Myocyte (in vitro differentiated cells): ENCODE measurements at places on chromosomes 16 and 17. TPM values are rescaled to one million over a fixed set of nuclear protein-coding genes. Genes with fewer than 3 reads are reported as not detected.

SLC9A5 gene
- total RNA-seq, result 0.94 and 1.2 TPM in 2 replicates

ABCA9 gene
- total RNA-seq, result 0.68 TPM in 1 of 2 replicates, not detected in the other

TMEM132E gene
- not detected in 2 replicates for total RNA-seq

VASN gene
- total RNA-seq, result 7.5 and 10.9 TPM in 2 replicates

ERN2 gene
- not detected in 2 replicates for total RNA-seq

- no peak for DNase-seq
Observed at GRCh38 chr17:16923097-16923903, 48.6 kb downstream of the TNFRSF13B start.

DNA sequence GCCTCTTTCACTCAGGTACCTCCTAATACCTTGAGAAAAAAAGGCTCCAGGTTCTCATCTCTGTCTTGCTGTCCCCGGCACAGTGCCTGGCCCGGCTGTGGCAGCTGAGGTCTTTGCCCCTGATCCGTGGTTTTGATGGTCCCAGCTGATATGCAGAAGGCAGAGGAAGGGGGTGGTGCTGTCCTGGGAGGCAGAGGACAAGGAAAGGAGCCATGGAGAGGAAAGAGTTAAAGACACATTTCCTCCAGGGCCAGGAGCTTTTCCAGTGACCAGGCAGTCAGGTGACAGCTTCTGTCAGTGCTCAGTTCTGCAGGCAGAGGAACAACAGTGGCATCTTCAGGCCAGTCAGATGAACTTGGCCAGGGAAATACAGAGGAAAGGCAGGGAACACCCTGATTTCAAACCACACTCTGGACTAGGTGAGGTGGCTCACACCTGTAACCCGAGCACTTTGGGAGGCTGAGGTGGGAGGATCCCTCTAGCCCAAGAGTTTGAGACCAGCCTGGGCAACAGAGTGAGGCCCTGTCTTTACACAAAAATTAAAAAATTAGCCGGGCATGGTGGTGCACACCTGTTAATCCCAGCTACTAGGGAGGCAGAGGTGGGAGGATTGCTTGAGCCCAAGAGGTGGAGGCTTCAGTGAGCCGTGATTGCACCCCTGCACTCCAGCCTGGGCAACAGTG is 3.3 kb upstream of the COG1 start:
- peak; percentile 67 for DNase-seq

- DNase-seq, result no peak
Observed at GRCh38 chr16:67230809-67231660, 4.1 kb downstream of the TMEM208 start.

GRCh38 chr17:65359016-65359415 is 202.4 kb downstream of the AXIN2 start:
- peak; percentile 82 for DNase-seq

- no peak for DNase-seq
Observed at GRCh38 chr16:62965831-62966230, 929.6 kb upstream of the CDH8 start.

- DNase-seq, result no peak
Observed at GRCh38 chr16:984736-985636, 3.4 kb downstream of the SOX8 start.

DNA sequence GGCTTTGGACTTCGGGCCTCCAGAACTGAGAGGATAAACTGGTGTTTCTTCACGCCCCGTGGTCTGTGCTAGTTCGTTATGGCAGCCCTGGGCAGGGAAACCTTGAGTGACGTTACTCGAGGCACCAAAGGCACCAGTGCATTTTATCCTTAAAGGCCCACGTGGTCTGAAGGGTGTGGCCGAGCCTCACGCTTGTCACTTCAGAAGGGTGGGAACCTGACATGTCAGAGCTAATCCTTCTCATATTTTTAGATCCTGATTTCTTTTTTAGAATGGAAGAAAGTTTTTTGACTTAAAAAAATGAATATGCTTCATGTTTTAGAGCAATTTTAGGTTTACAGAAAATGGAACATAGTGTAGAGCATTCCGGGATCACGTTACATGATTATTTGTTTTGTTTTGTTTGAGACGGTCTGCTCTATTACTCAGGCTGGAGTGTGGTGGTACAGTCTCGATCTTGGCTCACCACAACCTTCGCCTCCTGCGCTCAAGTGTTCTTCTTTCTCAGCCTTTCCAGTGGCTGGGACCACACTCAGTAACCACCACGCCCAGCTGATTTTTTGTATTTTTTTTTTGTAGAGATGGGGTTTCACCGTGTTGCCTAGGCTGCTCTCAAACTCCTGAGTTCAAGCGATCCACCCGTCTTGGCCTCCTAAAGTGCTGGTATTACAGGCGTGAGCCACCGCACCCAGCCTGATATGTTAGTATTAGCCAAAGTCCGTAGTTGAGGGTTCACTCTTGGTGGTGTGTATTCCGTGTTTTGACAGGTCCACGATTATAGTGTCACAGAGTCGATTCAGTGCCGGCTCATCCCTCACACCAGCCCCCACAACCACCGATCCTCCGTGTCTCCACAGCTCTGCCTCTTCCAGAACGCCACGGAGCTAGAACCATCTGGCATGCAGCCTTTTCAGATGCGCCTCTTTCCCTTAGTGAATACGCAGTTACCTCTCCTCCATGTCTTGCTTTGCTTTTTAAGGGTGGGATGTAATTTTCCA is 47.9 kb downstream of the RAB11FIP3 start:
- DNase-seq, result peak; percentile 41
